Mesenchymal stem cell (in vitro differentiated cells and primary cell): ENCODE measurements at places on chromosomes 7 and 10.
A peak's percentile ranks its signal among the peaks of the same experiment; 100 is the strongest.

- no peak for DNase-seq
These were observed 17.3 kb upstream of the HBP1 start for GRCh38 chr7:107151538-107151937.

DNA sequence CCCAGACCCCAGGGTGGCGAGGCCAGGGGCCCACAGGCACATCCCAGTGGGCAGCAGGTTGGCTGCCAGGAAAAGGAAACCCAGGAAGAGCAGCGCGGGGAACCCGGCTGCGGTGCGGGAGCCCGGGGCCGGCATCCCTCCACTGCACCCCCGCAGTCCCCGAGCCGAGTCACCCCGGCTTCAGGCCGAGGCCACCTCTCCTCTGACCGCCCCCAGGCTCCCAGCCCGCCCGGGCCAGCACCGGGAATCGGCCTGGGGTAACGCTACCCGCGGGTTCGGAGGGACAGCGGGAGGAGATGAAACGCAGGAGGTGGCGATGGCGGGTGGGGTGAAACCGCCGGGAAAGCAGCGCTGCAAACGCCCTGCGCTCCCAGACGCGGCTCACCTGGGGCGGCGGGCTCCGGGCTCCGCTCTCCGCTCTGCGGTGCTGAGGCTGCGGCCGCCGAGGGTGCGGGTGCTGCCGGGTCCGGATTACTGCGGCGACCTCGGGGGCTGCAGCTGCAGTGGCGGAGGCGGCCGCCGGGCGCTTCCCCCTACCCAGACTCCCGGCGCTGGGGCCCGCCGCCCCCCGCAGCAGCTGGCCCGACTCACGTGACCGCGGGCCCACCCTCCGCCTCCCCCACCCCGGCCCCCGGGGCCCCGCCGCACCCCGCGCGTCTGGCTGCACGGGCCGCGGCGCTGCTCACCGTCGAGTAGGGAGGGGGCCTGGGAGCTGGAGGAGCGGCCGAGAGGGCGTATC, at the start of gene SCRN1:
SCRN1 (minus strand) TSS at position 545 of the 739 bp plus-strand sequence. CDS start 20,734 bp downstream, outside the sequence.
- DNase-seq: peak; percentile 50

GRCh38 chr7:89246196-89246595, 450.7 kb upstream of the TEX47 start:
- no peak for DNase-seq

- DNase-seq: no peak
These were observed 34.1 kb downstream of the KCTD7 start for GRCh38 chr7:66662646-66663264.

GRCh38 chr7:55973747-55974250, 9.4 kb downstream of the NIPSNAP2 start:
- no peak for DNase-seq

DNA sequence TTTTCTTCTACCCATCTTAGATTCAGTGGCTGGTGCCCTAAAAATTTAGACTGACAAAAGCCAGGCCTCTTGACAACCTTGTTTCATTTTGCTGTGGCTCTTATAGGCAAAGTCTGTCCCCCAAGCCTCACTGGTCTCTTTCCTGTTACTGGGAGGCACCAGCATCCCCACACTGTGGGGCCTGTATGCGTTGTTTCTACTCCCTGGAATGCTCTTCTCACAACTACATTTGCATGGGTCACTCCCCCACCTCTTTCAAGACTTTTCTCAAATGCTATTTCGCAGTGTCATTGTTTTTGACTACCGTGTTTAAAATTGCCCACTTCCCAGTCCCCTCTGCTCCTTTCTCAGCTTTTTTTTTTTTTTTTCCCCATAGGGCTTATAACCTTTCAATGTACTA, 108.7 kb upstream of the DGKB start:
- no peak for DNase-seq

GRCh38 chr7:37212556-37212955, 236.1 kb downstream of the ELMO1 start:
- no peak for DNase-seq

DNA sequence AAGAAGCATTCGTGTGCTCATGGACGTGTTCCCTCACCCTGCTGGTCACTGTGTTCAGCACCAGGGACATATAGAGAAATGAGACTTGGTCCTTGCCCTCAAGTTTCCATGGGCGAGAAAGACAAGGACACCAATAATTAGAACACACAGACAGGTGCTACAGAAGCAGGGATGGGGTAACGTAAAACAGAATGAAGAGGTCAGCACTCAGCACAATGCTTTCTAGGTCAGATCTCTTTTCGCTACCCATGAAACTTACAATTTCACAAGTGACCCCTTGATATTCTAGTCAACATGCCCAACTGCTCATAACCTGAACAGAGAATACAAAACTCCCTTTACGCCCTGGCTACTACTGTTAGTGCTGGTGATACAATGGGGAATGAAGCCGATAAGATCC, 6.0 kb upstream of the ANK3 start:
- DNase-seq: no peak

- DNase-seq: no peak
These were observed 339.9 kb downstream of the CCSER2 start for GRCh38 chr10:84668186-84668763.

GRCh38 chr7:22909917-22910316, 87.3 kb upstream of the TOMM7 start:
- DNase-seq: no peak

DNA sequence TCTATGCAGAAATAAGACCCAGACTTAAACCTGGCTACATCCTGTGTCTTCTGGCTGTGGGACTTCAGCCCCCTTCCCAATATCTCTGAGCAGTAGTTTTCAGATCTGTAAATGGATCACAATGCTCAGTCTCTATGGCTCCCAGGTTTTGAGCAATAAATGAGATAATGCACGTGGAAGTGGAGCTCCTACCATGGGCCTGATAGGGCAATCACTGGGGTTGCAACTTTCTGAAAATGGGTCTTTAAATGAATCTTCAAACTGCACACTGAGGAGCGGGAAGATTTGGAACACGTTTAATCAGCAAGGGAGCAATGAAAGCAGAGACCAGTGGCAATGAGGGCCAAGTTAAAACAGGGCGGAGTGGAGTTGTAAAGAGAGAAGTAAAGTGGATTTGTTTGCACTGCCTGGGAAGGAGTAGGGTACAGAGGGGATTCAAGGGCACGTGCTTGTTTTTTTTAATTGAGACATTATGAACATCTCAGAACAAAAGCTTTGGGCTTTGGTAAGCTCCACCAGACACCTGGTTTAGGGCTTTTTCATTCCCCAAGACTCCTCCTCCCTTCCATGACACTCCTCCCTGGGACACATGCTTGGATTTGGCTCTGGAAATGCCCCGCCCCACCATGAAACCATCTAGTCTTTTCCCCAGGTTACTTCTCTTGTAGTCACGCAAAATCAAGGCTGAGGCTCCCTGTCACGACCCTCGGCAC, 42.7 kb downstream of the PAPSS2 start:
- DNase-seq: no peak

DNA sequence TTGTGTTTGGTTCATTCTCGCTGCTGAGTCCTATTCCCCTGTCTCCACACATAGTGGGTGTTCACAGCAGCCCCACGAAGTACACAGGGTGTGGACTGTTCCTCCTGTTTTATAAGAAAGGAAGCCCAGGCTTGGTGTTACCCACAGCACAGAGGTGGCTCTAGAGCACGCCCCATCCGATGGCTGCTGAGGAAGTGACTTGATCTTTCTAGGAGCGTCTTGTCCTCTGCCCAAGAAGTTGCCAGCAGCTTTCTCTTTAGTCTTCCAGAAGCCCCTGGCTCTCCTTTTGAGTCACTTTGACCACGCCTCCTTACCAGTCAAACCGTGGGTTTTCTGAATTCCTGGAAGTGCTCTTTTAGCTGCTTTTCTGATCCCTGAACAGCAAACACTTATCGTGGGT, 94.0 kb downstream of the GRK5 start:
- DNase-seq: peak; percentile 57

GRCh38 chr10:62057359-62057758, 155.9 kb downstream of the ARID5B start:
- DNase-seq: peak; percentile 75

DNA sequence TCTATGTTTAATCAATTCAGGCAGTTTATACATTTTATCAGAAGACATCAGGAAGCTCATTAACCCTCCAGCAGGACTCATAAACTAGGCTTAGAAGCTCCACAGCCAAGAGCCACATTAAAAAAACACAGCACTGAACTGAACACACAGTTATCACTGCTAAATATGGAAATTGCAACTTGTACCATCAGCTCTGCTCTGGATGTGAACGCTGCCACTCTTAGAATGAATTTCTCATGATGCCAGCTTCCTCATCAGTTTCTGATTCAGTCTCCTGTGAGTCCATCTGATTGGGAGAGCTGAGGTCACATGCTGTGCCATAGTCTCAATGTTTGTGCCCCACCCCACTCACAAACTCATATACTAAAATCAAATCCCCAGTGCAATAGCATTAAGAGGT, 17.1 kb upstream of the ING3 start:
- DNase-seq: no peak

DNA sequence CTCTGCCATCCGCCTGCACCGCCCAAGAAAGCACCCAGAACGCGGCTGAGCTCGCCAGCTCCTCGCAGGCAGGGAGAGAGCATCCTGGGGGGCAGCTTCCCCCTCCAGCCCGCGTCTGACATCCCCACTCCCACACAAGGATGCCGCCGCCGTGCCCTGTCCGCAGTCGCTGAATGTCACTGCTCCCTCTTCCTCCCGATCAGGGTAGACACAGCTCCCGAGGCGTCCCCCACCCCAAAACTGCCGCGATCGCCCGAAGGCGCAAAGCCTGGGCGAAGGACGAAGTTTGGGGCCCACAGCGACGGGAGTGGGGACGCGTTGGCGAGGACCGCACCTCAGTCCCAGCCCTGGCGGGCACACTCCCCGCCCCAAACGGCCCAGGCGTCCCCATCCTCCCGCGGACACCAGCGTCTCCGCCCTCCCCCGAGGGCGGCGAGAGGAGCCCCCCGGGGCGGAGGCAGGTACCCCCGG, 1.5 kb upstream of the KAT6B start:
- peak; percentile 26 for DNase-seq

GRCh38 chr7:8823486-8823885, 390.1 kb downstream of the NXPH1 start:
- DNase-seq: no peak

- DNase-seq: no peak
These were observed 100.7 kb downstream of the OSBPL3 start for GRCh38 chr7:24879291-24879690.
